ENCODE measurements at places on chromosomes 16 and 17.

- DNase-seq: no peak
Measured at GRCh38 chr17:45371414-45372324, 54.8 kb upstream of the MAP3K14 start.

GRCh38 chr17:79045842-79046196 is 21.9 kb downstream of the C1QTNF1 start:
- no peak for DNase-seq

DNA sequence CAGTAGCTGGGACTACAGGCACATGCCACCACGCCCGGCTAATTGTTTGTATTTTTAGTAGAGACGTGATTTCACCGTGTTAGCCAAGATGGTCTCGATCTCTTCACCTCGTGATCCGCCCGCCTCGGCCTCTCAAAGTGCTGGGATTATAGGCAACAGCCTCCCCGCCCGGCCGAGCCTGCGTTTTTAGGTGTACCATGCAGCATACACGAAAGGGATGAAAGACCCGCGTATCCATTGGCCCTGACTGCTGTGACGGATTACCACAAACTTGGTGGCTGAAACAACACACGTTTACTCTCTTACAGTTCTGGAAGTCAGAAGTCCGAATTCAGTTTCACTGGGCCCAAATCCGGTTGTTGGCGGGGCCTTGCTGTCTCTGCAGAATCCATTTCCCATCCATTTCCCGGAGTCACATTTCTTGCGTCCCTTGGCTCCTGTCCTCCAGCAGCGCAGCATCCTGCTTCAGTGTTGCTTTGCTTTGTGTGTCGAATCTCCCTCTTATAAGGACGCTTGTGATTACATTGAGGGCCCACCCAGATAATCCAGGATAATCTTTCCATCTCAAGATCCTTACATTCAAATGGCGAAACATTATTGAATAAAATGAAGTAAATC is 8.3 kb upstream of the GUCY2D start:
- no peak for DNase-seq

DNA sequence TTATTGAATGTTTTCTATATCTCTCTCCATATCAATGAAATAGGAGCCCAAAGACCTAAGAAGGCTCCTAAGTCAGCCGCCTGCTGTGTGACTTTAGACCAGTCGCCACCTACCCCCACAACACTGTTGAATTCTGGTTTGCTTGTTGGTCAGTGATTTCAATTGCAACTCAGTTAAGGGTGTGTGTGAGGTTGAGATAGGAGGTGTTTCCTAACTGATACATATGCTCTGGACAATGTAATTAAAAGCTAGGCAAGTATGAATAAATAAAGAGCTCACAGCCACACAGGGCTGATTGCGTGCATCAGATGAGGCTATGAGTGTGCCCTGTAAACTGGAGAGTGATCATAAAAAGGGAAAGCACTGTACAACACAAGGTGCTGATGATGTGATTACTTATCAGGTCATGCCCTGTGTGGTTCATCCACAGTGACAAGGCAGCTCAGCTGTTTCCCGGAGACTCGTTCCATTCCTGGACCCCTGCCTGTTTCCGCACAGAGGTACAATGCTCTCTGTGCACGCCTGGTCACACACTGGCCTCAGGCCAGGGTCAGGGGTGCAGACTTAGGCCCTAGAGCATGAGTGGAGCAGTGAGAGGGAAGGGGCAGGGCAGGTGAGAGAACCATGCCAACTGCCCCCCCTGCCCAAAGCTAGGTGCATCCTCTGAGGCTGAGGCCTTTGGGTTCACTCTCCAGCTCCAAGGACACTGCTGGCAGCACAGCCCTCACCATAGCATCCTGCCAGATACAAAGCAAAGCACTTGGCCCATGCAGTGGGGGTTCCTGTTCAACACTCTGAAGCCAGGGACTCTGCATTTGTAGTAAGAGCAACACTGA is 3.3 kb upstream of the KRT35 start:
- no peak for DNase-seq

DNA sequence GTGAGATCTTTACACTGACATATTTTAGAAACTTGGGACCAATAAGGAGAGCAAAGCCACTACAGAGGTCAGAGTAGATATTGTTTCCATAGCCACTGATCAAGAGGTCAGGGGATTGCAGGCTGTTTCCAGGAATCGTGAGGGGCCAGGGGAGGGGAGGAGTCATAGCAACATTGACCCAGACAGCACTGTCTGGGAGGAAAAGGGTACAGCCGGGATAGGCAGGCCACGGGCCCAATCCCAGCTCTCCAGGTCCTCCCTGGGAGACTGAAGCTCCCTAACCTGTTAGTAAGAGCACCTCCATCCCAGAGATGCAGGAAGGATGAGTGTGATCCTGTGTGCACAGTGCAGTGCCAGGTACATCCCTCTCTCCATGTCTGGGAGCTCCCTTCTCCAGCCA is 48.5 kb upstream of the TMEM132E start:
- no peak for DNase-seq

DNA sequence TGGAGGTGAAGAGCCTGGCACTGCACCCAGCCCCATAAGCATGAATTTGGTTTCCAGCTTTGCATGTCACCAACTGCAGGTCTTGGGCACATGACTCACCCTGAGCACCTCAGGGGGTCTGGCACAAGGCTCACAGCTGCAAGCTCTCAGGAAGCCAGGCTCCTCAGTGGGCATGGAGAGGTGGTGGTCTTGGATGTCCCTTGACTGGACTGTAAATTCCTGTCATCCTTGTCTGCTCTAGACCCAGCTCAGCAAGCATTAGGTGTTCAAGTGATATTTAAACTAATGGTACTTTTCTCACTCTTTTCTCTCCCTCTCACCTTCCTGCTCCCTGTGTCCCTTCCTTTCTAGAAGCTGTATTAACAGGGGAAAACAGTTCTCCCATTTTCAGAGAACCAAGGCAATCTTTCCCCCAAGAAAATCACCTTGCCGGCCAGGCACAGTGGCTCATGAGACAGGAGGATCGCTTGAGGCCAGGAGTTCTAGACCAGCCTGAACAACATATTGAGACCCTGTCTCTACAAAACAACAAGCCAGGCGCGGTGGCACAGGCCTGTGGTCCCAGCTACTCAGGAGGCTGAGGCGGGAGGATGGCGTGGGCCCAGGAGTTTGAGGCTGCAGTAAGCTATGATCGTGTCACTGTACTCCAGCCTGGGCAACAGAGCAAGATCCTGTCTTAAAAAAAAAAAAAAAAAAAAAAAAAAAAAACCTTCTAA is 5.1 kb upstream of the KIFC3 start:
- no peak for DNase-seq

DNA sequence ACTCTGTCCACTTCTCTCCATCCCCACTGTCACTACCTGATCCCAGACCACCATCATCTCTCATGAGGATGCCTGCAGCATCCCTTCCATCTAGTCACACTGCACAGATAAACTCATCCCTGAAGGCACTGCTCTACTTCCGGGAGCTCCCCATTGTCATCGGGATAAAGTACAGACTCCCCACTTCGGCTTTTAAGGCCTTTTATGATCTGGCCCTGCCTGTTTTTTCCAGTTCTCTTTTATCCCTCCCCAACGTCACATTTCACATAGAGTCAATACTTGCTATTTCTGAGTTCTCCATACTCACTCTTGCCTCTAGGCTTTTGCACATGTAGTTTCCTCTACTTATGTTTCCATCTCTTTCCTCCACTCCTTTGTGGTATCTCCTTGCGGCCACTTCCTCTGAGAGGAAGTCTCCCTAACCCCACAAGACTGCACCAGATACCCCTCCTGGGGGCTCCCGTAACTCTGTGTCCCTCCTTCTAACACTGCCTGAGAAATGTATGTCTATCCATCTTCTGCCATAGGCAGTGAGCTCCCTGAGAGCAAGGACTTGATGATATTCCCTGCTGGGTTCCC is 66.9 kb downstream of the COPRS start:
- DNase-seq: no peak
